Suprapubic skin (tissue), 4 donors: ENCODE measurements at places on chromosomes 6 and 20. TPM values are rescaled to one million over a fixed set of nuclear protein-coding genes. Genes with fewer than 3 reads are reported as not detected.

DNA sequence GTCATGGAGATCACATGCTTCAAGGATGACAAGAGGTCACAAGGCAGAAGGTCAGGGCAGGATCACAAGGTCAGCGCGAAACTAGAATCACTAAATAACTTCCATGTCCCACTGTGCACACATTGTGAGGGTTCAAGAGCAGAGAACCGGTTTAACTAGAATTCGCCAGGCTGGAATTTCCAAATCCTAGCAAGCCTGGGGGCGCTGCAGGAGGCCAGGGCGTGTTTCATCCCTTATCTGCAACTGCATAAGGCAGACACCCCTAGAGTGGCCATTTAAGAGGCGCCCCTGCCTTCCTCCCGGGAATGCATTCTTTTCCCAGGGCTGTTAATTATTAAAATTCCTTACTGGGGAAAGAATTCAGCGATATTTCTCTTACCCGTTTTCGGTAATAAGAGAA, 40.2 kb upstream of the SLC22A1 start:
- DNase-seq = no peak

DNA sequence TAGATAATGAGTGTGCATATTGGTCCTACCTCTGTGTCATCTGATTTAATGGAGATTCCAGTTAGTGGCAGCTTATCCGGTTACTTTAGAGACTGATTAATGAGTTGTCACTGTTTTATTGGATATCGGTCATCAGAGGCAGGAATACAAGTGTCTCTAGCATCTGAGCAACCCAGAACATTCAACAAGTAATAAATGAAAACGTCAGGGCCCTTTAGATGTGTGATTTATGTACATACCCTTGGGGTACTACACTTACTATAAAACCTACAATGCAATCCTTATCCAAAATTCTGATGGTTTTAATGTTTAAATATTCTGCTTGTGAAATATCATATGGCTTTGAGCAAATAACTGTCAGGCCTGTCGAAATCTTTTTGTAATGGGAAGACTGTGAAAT, 1117.9 kb upstream of the FLRT3 start:
- no peak for DNase-seq

DNA sequence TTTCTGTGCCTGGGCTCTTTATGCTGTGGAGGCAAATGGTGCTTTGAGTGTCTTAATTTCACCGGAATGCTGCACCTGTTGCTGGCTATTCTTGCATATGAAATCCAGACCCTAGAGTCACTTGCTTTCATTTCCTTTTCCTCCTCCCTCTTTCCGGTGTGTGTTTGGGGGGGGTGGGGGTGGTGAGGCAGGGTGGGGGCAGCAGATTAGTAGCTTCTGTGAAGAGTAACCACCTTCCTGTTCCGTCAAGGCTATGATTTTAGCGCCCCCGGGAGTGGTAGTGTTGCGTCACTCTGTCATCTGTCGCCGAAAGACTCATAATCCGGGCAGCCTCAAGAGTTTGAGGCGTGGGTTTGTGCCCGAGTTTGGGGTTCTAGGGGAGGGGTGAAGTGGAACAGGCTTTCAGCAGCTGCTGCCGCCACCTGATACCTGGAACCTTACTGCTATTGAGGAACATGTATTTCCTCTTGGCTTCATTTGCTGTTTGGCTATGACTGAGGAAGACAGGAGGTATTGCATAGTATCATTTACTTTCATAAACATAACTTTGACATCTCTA, 49.1 kb downstream of the UTRN start:
- no peak for DNase-seq

DNA sequence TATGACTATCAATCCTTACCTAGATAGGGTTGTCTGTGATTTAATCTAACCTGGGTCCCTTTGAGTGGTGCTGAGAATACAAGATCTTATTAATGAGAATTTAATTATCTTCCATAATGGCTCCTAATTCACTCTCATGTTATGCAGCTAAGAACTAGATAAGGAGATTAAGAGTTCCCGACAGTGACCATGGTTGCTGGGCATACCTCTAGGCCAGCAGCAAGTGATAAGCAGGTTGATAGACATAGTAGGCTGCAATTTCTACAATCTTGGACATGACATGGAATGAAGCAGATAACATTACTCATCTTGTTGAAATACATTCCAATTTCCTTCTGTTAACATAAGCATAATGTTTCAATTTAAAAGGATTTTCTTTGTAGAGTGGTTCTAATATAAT, 27.1 kb downstream of the SPACA1 start:
- no peak for DNase-seq

- no peak for DNase-seq
Measured at GRCh38 chr6:40328386-40328985, 258.7 kb downstream of the LRFN2 start.

- DNase-seq = no peak
Measured at GRCh38 chr6:147906361-147906760, 397.9 kb downstream of the SAMD5 start.

The RAB44 gene
- total RNA-seq = 0.16 TPM

- no peak for DNase-seq
Measured at GRCh38 chr6:152529369-152529768, 107.8 kb downstream of the SYNE1 start.

GRCh38 chr6:161141173-161141572, 132.7 kb downstream of the AGPAT4 start:
- DNase-seq = no peak

DNA sequence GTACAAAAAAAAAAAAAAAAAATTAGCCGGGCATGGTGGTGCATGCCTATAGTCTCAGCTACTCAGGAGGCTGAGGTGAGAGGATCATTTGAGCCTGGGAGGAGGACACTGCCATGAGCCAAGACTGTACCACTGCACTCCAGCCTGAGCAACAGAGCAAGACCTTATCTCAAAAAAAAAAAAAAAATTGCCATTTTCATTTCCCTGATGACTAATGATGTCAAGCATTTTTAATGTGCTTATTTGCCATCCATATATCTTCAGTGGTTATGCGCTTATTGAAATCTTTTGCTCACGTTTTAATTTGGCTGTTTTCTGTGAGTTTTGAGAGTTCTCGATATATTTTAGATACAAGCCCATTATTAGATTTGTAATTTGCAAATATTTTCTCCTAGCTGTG, 46.7 kb downstream of the PFDN4 start:
- no peak for DNase-seq

The MTHFD1L gene
- 3.0 TPM for total RNA-seq

GRCh38 chr6:42148058-42148457, 5.6 kb upstream of the C6orf132 start:
- DNase-seq = no peak

The NDUFAF4 gene
- total RNA-seq = 12.9 TPM

- no peak for DNase-seq
Measured at GRCh38 chr20:19231359-19232035, 19.1 kb downstream of the SLC24A3 start.

DNA sequence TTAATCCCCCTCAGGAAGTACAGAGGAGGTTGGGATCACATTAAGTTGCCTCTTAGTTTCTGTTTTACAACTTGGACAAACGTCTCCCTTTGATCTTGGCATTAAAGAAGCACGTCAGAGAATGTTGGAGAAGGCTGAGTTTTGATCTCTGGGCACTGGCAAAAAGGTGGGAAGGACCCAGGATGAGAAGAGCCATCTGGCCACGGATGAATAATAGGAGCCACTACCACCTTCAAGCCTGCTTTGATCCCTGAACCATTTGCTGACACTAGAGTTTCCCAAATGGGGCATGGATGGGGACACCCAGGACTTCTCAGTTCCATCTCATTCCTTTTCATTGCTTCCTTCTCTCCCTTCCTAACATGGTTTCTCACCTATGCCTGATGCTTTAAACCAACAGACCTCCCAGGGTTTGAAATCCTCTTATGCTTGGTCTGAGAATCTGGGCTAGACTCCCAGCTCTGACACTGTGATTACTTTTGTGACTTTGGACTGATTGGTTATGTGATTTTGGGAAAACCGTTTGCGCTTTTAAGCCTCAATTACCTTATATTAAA, 5.8 kb downstream of the TM9SF4 start:
- peak; percentile 9 for DNase-seq

DNA sequence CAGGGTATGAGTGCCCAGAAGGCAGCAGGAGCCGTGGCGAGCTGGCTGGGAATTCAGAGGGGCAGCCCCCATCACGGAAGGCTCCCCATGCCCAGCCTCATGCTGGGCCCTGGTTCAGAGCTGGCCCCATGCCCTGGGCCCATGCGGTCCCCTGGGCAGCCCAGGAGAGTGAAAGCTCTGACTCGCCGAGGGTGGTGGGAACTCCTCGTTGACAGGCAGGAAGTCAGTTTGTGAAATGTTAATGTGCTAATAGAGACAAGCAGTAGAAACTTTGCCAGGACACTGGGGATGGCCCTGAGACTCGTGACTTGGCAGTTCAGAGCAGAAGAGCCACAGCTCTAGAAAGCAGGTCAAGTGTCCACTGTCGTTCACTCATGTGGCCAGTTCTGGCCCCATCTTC, 353.0 kb downstream of the TAF4 start:
- no peak for DNase-seq

DNA sequence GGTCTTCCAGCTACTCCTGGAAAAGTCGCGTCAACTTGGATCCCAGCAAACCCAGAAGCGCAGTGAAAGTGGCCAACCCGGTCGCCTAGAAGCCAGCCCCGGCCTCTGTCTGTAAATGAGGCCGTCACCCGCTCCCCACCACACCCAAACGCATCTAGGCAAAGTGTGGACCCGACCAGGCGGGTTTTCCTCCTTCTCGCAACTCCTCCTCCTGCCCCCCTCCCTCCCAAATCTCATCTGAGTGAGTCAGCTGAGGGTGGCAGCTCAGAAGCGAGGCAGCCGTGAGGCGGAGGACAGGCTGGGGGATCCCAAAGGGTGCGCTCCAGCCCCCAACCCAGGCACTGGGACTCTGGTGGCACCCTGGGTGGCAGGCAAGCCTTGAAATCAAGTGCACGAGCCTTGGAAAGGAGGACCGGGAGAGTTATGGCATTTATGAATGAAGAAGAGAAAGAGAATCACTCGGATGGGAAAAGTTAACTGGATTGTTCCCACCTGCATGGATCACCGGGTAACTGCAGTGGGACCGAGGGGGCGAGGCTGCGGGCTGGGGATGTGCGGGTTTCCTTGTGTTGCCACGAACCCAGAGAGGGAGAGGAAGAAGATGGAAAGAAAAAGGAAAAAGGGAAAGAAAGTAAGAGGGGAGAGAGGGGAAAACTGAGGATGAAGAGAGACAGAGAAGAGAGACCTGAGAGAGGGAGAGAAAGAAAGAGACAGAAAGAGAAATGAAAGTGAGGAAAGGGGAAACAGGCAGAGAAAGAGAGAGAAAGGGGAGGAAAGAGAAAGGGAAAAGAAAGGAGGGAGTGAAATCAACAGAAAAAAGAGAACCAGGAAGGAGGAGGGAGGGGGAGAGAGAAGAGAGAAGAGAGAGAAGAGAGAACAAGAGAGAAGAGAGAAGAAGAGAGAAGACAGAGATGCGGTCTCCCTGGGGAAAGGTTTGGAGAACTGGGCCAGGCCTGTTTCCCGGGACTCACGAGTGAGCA, at the start of gene APCDD1L:
Gene APCDD1L (minus strand): TSS at position 167 of the 980 bp plus-strand sequence. CDS start 692 bp downstream, outside the sequence.
- DNase-seq = no peak

The PCK1 gene
- total RNA-seq = 4.6 TPM

The SLC52A3 gene
- total RNA-seq = 8.5 TPM

- no peak for DNase-seq
Measured at GRCh38 chr6:28867086-28867409, 56.7 kb downstream of the TRIM27 start.

The EFCAB8 gene
- total RNA-seq = not detected

- no peak for DNase-seq
Measured at GRCh38 chr20:50518270-50518721, 8.1 kb downstream of the PTPN1 start.

The CFB gene
- 5.3 TPM for total RNA-seq

GRCh38 chr6:114158411-114158810, 184.4 kb downstream of the HS3ST5 start:
- no peak for DNase-seq
